Stimulated activated naive CD4-positive, alpha-beta T cell treated with Interleukin-2 at 50 U/mL for 16 hours (primary cell): ENCODE measurements at places on chromosomes 4 and X.

- DNase-seq, result no peak
These were observed 59.0 kb downstream of the SAT1 start for GRCh38 chrX:23841847-23842522.

- DNase-seq, result no peak
These were observed 81.3 kb downstream of the FAM53A start for GRCh38 chr4:1602655-1603412.

- DNase-seq, result no peak
These were observed 12.8 kb downstream of the SLC6A14 start for GRCh38 chrX:116449156-116449555.

DNA sequence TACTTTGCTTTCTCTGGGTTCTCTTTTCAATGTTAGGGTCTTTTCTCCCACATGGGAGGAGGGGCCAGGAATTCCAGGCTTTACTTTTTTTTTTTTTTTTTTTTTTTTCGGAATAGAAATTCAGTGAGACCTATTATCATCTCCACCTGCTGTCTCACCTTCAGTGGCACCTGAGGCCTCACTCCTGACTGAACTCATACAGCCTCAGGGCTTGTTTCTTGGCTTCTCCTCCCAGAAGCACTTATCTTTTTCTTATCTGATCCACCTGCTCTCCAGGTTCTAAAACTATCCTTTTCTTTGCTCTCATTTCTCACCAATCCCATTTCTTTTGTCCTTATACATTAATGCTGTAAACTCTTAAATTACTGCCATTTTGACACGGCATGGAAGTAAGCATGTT, 117.3 kb upstream of the PPP3CA start:
- no peak for DNase-seq

GRCh38 chr4:174764105-174764729, 64.8 kb downstream of the GLRA3 start:
- DNase-seq, result no peak

DNA sequence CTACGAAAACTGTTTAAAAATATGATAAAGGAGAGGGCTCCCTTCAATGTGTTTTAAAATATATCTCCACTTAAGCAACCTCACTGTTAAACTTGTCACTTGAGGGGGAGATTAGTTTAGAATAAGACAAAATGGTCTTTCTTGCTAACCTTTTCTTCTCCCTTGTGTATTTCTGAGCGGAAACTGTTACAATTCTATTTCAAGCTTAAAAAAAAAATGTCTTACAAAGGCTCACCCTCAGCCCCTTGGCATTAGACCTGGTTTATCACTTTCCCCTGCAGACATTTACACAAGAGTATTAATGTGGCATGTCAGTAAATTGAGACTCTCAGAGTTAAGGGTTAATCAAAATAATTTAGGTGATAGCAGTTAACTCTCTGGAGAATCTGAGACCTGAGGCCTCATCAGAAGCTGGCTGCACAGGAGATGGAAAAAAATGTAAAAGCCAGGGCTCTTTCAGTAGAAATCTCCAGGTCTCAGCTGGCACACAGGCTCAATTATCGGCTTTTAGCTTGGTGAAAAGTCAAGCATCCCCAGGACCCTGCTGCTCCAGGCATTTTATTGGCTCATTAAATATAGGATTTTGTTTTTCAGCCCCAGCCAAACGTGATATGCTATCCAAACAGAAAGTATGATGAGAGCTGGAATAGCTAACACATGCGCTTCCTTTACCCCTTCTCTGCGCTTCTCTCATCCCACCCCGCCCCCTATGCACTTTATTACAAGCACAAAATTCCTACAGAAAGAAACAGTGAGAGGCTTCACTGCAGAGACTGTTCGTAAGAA, 130.5 kb downstream of the PPA2 start:
- no peak for DNase-seq

DNA sequence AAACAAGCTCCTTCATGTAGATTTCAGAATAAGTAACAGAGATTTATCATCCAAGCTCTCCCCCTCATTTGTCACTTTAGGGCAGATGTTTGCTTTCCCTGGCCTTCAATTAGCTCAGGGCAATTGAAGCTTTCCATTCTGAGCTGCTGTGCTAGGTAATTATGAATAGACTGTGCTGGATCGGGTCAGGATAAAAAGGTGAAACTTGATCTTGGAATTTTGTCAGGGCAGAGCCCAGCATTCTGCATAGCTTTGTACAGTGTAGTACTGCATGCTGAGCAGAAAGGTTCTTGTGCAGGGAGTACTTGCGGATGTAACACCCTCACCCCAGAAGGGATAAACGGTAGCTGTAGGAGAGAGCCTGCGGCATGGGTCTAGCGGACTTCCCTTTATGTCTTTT, 64.0 kb upstream of the CLDN34 start:
- no peak for DNase-seq

DNA sequence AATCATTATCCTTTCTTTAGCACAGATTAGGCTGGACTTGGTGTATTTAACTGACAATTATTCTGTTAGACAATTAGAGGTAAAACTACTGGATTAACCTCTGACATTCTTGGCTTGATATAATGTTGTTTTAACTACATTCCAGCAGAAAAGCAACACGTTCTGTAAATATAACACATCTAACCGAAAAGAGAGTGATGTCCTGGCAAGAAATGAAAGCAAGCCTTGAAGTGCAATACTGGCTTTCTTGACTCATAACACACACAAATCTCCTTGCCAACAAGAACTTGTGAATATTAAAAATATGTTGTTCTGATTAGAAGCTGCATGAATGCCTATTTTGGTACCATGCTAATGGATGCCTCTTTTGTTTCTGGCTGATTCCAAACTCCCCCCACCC, 76.4 kb downstream of the EFHC2 start:
- DNase-seq, result no peak

GRCh38 chr4:41994461-41994985, 4.2 kb downstream of the SLC30A9 start:
- DNase-seq, result no peak

DNA sequence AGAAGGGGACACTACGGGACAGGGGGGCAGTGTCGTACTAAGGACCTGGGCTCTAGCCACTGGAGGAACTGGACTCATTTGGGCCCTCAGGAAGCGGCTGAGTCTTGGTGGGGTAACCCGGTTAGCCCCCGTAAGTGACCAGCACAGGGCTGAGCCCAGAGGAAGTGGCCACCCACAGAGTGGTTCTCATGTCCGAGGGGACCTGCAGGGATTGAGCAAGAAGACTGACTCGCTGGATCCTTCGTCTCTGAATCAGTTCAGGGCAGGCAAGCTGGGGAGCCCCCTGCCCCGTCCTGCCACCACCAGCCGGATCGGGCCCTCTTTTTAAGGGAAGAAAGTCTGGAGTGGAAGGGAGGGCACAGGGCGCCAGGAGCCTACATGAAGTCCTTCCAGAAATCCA, 719 bp upstream of the BGN start:
- DNase-seq, result no peak

GRCh38 chr4:79338148-79338547, 12.3 kb upstream of the NAA11 start:
- DNase-seq, result no peak
